ENCODE measurements at places on chromosomes 3 and 15.

DNA sequence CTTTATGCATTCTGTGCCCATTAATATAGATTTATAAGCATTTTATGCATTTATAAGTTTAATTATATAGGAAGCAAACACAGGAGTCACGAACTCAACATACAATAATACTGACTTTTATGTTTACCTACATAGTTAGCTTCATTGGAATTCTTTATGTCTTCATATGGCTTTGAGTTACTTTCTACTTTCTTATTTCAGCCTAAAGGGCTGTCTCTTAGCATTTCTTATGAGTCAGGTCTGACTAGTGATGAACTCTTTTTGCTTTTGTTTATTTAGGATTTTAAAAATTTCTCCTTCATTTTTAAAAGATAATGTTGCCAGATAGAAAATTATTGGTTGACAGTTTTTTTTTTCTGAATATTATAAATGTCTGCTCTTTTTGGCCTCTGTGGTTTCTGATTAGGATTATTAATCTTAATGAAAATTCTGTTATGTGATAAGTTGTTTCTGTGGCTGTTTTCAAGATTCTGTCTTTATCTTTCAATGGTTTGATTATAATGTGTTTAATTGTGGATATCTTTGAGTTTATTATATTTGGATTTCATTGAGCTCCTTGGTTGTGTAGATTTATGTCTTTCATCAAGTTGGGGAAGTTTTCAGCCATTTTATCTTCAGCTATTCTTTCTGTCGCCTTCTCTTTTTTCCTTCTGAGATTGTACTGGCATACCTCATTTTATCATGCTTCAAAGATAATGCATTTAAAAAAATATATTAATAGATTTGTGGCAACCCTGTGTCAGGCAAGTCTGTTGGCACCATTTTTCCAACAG is 54.3 kb downstream of the ATP2C1 start:
- DNase-seq, result no peak

- DNase-seq, result no peak
These were observed 39.3 kb upstream of the USP3 start for GRCh38 chr15:63465104-63465503.

- no peak for DNase-seq
These were observed 42.9 kb downstream of the DCUN1D1 start for GRCh38 chr3:182937293-182938051.

DNA sequence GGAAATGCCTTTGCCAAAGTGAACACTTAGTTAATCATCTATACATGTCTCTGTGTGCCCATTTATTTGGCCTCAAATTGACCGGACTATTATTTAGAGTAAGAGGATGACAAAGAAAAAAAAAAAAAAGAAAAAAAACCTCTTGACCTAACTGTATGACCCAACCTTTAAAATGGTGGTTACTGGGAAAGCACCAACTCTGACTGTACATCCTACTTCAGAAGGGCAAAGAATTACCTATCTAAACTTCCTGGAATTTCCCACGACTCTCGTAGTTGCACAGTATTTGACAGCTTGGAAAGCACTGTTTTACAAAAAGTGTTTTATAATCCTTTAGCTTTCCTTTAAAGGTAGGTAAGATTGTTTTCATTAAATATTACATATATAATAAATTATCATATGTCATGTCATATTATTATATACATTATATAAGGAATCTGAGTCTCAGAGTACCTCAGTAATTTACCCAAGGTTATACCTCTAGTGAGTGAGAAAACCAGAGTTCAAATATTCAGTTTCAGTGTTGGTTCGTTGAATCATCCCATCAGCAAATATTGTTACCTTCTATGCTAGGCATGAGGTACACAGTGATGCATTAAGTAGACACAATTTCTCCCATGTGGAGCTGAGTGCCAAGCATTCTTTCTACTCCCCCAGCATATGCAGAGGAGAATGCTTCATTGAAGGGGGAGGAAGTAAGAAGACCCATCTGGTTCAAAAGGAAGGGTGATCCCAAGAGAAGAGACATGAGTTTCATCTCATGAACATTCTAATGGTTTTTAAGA is 5.0 kb downstream of the BCL2A1 start:
- DNase-seq, result no peak

- DNase-seq, result no peak
These were observed 127.0 kb downstream of the TPRG1 start for GRCh38 chr3:189298469-189299375.

DNA sequence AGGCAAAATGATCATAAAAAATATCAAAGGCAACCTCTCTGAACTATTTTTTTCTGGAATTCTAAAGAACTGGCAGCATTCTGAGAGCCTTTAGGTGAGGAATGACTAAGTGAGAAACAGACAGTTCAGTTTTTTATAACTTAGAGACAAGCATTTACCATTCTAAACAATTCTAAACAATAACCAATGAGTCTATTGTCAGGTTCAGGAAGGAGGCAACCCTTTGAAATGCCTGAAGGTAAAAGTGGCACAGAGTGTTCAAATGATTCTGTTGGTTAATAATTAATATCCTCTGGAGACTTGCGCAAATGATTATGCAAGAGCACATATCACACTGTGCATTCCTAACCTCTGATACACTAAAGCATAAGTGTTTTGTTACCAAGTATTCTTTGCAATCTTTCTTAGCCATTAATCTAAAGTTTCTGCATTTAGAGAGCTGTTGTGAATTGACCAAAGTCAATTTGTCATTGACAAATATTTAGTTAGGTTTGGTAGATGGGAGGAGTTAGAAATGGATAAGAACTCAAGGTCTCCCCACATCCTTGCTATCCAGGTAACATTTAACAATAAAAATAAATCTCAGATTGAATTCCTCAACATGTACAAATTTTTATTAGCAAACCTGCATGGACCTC is 9.2 kb upstream of the TGFBR2 start:
- no peak for DNase-seq

- no peak for DNase-seq
These were observed 30.3 kb upstream of the SEC13 start for GRCh38 chr3:10351013-10351735.

DNA sequence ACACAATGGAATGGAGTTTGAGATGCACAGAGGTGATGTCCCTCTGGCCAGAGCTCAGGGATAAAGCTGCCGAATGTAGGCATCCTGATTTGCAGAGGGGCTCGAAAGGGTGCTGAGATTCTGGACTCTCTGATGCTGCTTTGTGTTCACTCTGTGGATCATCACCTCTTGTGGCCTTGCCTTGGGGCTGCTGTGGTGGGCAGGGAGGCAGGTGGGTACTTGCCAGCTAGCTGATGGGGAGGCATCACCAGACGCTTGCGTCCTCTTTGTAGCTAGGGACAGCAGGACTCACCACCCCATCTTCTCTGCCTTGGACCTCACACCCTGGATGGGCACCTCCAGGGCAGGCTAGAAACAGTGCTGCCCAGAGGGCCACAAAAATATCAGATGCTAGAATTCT is 14.6 kb upstream of the RASGRF1 start:
- no peak for DNase-seq

DNA sequence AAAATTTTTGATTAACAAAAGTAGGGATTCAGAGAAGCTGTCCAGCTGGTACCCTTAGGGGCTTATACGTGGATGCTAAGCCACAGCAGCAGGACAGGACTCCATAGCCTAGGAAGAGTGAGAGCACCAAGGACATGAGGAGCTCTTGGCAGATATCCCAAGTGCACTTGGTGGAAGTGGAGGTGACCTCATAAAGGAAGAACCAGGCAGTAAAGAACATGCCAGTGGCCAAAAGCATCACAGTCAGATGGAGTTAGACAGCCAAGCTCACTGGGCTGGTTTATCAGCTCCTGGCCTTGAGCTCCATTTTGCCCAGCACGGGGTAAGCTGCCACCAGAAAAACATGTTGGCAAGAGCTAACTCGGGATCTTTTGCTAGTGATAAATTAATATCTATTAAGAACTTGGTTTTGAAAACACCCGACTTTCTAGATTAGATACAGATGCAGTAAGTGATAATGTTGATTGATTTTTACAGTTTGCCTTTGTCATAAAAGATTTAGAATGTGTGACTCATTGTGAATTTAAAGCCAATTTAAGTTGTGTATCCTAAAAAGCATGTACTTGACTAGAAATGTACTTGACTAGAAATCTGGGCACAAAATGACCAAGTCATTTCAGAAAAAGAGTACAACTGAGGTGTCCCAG is 108.0 kb downstream of the CMSS1 start:
- no peak for DNase-seq

GRCh38 chr3:55183201-55183600 is 255.3 kb upstream of the LRTM1 start:
- no peak for DNase-seq

GRCh38 chr3:107676469-107677309 is 153.9 kb downstream of the BBX start:
- DNase-seq, result no peak

DNA sequence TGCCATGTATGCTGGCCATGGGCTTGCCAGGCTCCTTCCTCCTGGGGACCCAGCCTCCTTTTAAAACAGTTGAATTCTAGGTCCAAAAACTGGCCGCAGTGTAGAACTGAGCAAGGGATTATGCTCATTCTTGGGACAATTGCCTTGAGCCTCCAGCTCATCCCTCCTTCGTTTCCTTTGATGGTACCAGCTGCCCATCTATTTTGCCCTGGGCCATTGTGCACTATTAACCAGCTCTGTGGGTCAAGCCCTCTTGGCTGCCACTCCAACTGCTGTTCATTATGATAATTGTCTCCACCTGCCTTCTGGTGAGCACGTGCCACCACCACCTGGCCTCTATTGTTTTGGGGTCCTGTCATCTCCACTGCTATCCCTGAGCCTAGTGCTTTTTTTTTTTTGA is 75.8 kb upstream of the SYN2 start:
- DNase-seq, result no peak

DNA sequence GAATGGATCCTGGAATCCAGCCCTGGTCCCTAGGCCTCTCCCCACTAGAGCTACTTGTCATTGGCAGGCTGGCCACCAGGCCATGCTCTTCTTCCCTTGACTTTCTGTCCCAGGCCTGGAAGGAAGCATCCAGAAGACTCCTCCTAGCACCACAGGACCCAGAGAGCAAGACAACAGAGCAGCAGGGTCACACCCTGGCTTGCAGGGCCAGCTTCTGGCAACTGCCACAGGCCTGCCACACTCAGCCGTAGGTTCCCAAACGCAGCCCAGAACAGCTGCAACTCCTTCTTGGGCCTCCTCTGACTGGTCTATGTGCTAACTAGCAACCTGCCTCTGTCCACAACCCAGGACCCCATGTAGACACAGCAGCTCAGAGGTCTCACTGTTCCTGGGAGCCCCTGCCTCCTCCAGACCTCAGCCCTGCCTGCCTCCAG is 36.8 kb upstream of the RPL32 start:
- no peak for DNase-seq

DNA sequence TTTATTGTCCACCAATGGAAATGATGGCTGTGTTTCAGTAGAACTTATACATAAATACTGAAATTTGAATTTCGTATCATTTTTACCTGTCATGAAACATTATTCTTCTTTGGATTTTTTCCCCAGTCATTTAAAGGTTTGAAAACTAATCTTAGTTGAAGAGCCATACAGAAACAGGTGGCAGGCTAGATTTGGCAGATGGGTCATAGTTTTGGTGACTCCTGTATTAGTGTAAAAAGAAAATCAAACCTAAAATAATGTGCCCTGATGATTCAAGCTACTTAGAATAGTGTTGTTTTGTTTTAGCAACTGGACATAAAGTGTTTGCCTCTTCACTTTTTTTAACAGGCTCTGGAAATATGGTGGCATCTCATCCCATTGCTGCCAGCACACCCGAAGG is 68.9 kb downstream of the SIDT1 start:
- DNase-seq, result no peak

GRCh38 chr15:89575656-89576416 is 567 bp downstream of the TICRR start:
- DNase-seq, result peak; percentile 1

DNA sequence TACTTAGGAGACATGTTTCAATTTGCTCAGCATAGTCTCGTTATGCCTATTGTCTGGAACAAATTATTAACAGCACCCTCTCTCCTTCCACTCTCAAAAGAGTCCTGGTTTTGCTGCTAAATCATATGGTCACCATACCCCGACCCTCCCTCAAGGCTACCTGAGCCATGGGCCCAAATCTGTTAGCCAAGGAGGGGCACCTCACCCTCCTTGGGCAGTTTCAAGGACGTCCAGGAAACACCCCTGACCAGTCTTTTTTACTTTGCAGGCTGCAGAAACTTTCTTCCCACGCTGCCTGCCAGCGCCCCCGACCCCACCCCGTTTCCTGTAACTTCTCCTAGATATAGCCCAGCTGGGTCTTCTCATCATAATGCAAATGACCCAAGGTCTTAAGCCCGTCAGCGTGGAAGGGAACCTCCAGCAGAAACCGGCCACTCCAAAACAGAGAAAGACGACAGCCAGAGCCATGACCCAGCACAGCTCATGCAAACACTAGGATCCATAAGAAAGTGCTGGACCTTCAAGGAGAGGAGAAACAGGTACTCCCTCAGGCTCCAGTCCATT is 62.3 kb downstream of the ADCY5 start:
- DNase-seq, result no peak

- DNase-seq, result no peak
These were observed 5.5 kb upstream of the FSIP1 start for GRCh38 chr15:39788108-39788507.

GRCh38 chr3:124904835-124905492 is 17.8 kb upstream of the ITGB5 start:
- no peak for DNase-seq

GRCh38 chr3:126208606-126209256 is 28.3 kb upstream of the ALDH1L1 start:
- no peak for DNase-seq

GRCh38 chr15:96218623-96219455 is 111.7 kb upstream of the NR2F2 start:
- no peak for DNase-seq

DNA sequence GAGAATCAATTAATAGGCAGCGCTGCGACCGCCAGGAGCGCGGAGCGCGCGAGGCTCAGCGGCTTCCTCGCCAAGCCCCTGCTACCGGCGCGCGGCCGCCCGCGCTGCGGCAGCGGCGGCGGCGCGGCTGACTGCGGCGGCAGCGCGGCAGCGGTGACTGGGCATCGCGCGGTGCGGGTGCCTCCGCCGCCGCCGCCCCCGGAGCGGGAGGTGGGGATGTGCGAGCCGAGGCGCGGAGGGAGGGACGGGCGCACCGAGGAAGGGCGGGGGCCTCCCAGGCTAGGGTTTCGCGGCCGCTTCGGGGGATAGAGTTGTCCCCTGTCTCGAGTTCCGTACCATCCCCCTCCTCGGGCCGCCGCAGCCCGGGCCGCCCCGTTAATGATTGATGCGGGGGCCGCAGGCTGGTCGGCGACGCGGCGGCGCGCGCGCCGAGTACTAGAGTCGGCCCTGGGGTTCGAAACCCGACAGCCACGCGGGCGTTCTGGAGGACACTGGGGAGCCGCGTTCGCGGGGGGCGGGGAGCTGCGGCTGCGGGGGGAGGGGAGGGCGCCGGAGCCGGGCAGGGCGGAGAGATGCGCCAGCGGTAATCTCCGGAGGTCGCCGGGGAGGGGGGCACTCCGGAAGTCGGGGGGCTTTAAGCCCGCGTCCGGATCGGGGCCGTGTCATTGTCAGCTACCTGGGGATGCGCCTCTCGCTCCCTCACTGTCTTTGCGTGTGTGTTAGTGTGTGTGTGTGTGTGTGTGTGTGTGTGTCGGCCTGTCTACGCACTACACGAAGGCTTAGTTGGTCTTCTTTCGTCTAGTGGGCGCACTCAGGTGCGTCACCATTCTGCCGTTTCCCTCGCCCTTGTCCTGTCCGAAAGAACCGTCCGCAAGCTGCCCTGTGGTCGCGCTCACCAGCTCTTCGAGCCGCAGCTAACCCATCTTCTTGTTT is at the start of gene PAQR9:
Gene PAQR9 (minus strand): TSS at position 159 of the 933 bp plus-strand sequence. CDS start 338 bp downstream, outside the sequence.
- no peak for DNase-seq

Measured in activated T-cell treated with anti-CD3 and anti-CD28 coated beads for 4 hours (primary cell).